ENCODE measurements at places on chromosomes 11 and 22.

DNA sequence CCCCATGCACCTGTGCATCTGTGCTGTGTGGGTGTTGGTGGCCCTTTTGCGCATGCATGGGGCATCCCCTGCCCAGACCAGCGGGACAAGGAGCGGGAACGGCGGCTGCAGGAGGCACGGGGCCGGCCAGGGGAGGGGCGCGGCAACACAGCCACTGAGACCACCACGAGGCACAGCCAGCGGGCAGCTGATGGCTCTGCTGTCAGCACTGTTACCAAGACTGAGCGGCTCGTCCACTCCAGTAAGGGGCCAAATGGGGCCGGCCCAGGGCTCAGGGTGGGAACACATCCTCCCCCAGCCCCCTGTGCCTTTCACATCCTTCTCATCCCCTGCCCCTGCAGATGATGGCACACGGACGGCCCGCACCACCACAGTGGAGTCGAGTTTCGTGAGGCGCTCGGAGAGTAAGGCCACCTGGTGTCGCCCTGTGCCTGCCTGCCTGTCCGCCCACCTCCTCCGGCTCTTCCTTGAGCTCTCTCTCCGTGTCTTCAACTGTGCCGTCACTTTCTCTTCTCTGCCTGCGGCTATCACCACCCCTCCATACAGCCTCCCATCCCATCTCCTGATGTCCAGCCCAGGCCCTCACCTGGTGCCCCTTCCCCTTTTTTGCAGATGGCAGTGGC lies 10.6 kb downstream of the SELENOM start:
- no peak for DNase-seq

GRCh38 chr22:43197271-43197941 lies 10.5 kb upstream of the TTLL12 start:
- no peak for DNase-seq

DNA sequence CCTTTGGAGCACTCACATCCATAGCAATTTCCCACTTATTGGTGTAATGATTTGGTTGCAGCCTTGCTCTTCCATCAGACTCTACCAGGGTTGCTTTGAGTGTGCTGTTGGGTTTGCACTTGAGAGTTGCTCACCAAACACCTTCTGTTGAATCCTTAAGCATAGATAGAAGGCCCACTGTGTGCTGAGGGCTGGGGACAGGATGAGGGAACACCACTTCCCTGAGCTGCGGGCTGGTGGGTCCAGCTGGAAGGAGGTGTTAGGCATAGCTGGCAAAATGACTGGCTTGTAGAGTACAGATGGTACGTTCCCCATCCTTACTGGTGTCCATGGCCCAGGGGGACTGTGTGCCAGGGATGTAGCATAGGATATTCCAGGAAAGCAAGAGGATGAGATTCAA lies 3.9 kb downstream of the PRDM11 start:
- DNase-seq = no peak

- no peak for DNase-seq
These were observed 521.9 kb downstream of the INSC start for GRCh38 chr11:15636521-15637089.

DNA sequence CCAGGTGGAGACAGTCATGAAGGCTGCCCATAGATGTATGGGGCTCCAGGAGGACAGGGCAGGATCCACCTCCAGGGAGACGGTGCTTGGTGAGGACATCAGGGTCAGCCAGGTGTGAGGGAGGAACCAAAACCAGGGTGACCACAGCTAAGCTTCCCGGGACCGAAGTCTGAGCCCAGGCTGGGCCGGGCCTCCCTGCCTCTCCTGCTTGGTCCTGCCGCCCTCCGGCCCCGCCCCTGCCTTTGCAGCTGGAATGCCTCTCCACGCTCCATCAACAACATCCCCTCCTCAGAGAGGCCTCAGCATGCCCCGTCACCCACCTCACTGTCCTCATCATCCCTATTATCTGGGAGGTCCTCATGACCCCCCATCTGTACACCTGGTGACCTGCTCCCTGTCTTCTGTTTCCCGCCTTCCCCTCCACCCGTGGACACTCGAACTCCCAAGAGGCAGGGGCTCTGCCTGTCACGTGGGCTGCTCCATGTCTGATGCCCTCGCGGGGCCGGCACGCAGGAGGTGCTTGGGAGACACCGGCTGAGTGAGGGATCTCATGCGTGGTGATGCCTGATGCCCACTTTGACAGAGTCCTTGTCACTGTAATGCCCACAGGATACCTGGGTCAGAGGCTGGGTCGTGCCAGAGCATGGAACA lies 59.4 kb downstream of the RTL6 start:
- DNase-seq = no peak

DNA sequence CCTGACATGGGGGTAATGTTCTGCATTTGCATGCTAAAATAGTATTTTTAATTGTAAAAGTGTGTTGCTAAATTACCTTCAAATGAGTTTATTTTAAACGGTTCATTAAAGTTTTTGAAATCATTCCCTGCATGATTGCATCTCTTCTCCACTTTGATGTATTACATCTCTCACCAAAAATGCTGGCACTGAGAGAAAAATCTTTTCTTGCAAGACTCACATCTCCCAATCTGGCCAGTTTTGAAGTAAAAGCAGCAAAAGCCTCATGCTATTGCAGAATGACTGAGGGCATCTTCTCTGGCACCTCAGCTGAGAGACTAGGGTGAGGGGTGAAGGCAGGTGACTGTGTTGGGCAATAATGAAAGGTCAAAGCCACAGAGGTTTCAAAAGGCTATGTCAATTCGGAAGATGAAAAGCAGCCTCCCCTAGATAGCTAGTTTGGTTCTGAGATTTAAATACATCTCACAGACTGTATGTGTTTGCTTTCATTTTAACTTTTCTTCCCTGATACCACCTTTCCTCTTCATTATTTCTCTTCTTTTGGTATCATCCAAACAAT lies 292.2 kb upstream of the RAG2 start:
- no peak for DNase-seq

GRCh38 chr22:27231266-27231665 lies 570.3 kb downstream of the MN1 start:
- DNase-seq = no peak

GRCh38 chr11:94563176-94563847 lies 3.9 kb upstream of the PIWIL4 start:
- DNase-seq = no peak

- DNase-seq = no peak
These were observed 24.3 kb upstream of the MOB2 start for GRCh38 chr11:1510928-1511327.

- no peak for DNase-seq
These were observed 322.7 kb downstream of the BLID start for GRCh38 chr11:121793291-121793690.

GRCh38 chr11:117670924-117671323 lies 126.1 kb downstream of the DSCAML1 start:
- no peak for DNase-seq

- no peak for DNase-seq
These were observed 19.0 kb downstream of the CD5 start for GRCh38 chr11:61121192-61121831.

GRCh38 chr11:123426789-123427188 lies 3.3 kb upstream of the GRAMD1B start:
- DNase-seq = no peak

GRCh38 chr11:130315354-130315970 lies 745 bp upstream of the ZBTB44 start:
- peak; percentile 64 for DNase-seq

DNA sequence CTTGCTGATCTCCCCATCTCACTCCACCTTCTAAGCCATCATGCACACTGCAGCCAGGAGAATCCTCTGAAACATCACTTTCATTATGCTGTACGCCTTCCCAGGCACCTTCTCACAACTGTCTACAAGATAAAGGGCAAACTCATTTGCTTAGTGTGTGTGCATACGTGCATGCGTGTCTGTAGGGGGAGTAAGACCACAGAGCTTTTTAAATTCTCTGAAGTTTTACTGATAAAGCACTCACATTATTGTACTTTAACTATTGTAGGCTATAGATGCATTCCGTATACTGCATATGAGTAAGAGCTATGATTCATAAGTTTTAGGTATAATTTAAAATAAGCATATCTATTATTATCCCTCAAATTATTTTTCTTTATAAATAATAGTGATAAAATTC lies 15.3 kb upstream of the ANKK1 start:
- no peak for DNase-seq

GRCh38 chr11:33912405-33913361 lies 20.8 kb upstream of the LMO2 start:
- DNase-seq = no peak

- no peak for DNase-seq
These were observed 1.9 kb upstream of the SMTN start for GRCh38 chr22:31079095-31079642.

DNA sequence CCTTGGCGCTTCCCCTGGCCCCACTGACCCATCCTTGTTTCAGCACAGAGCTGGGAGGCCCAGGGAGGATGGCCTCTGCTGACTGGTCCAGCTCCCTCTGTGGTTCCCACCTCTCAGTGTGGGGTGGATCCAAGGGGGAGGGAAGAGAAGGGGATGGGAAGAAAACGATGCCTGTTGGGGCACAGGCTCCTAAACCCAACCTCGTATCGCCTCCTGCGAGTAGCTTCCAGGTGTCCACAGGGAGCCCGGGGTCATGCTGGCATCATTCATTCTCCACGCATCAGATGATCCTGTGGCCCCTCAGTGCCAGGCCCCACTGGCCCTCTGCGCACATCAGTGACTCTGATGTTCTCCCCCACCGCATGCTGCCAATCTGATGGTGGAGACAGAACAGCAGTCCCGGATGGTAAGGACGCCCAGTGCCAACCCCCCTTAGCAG lies 5.1 kb downstream of the MYEOV start:
- no peak for DNase-seq

- DNase-seq = no peak
These were observed 67.6 kb upstream of the TENM4 start for GRCh38 chr11:79508461-79508860.

DNA sequence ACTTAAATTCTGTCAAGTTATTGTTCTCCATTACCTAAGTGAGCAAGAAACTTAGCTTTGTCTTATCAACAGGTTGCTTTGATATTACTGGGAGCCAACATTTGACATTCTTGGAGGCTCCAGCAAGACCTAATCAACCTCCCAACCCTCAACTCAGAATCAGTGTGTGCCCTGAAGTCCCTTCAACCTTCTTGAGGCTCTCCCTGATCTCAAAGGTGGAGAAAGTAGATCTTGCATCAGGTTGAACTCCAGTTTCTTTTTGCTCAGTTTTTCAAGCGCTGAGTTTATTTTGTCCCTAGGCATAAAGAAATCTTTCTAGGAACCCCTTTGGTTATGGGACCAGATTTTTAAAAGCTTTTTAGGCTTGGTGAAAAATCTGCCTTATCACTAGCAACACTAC lies 1.4 kb downstream of the FAM111A start:
- DNase-seq = no peak

DNA sequence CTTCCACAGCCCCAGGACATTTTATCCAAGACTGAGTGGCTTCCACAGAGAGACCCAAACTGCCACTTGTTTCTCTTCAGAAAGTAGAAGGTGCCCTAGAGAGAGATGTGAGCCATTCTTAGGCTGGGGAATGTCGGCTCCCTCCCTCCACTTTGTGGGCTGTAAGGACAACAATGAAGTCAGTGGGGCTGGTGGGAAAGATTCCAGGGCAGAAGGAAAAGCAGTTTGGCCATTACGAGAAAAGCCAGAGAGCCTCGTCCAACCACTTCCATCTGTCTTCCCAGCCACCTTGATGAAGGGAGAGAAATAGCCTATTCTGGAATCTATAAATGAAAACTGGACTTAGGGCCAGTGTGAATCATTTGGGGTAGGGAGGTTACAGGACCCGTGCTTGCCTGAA lies 382.5 kb downstream of the NXPE2 start:
- DNase-seq = no peak

GRCh38 chr11:88117281-88117858 lies 57.9 kb downstream of the RAB38 start:
- no peak for DNase-seq

- no peak for DNase-seq
These were observed 189.6 kb upstream of the SYN3 start for GRCh38 chr22:33247758-33248157.

DNA sequence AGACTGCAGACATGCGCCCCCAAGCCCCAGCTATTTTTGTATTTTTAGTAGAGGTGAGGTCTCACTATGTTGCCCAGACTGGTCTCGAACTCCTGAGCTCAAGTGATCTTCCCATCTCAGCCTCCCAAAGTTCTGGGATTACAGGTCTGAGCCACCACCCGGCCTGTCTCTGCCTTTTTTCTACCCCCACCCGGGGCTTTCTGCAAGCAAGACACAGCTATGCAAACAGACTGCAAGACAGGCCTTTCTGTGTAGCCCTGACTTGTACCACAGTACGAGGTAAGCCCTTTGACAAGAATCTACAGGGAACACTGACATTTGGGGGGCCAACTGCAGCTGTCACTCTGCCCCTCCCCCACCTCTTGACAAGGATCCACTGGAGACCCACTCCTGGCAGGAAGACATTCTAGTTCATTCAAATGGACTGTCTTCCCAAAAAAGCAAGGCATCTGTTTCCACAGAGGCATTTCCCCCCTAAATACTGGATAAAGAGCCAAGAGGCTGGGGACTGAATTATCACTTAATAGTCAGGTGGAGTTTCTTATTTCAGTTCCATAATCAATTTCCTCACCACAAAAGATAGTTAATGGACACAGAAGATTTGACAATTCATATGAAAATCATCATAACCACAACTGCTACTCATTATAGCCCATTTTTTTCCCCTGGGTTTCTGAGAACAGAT lies 118.2 kb downstream of the ABTB2 start:
- DNase-seq = no peak

GRCh38 chr11:95322539-95322938 lies 91.5 kb upstream of the SESN3 start:
- DNase-seq = no peak

GRCh38 chr11:78731027-78731426 lies 156.4 kb upstream of the NARS2 start:
- DNase-seq = no peak

DNA sequence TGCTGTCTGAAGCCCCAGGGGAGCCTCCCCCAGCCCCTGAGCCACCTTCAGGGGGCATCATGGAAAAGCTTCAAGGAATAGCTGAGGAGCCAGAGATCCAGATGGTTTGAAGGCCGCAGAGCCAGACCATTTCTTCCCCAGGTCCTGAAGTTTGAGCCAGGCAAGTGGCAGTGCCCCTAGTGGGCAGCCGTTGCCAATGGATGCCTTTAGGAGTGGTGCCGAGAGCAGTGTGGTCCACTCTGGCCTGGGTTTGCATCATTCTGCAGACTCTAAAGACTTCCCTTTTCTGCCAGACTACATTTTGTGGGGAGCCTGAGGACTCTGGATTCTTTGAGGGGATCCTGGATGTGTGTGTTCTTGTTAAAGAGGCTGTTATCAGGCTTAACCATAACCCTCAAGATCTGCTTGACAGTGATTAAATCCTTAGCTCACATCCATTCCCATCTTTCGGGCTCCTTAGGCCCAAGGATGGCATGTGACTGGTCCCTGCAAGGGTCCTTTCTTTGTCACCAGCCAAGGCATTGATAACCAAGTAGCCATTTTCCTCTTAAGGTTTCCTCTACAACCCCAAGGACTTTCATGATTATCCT lies 13.1 kb downstream of the HINFP start:
- DNase-seq = no peak
